ENCODE measurements at places on chromosomes 12 and 14.

DNA sequence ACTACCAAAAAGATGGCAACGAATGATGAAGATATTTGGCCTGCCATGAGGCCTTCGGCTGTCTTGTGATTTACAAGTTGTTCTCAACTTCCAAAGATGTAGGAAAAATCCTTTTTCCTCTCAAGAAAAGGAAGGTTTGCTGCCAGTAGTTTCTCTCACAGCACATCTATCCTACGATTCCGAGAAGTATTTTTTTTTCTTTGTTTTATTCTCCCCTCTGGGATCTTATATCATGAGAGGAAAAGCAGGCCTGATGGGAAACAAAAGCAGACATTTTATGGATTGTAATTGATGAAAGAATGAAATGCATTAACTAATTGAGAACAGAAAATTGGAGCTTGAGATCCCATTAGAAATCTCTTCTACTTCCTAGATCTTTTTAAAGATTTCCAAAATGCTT is 1197.9 kb upstream of the SEL1L start:
- no peak for DNase-seq

DNA sequence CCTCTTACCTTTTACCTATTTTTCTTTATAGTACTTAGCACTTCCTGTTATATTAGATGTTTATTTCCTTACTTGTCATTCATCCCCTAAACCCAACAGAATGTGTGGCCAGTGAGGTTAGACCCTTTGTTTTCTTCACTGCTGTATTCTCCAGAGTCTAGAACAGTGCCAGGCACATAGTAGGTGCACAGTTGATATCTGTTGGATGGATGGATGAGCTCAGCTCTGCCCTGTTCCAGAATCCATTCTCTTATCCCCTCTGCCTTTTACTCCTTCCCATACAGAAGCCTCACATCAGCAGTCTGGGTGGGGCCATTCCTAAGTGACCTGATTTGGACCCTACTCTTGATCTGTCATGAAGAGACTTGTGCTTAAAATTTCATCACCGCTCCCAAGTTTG is 94.5 kb upstream of the DACT1 start:
- DNase-seq, result no peak

- DNase-seq, result no peak
These were observed 2.0 kb upstream of the MYH7 start for GRCh38 chr14:23437133-23438100.

DNA sequence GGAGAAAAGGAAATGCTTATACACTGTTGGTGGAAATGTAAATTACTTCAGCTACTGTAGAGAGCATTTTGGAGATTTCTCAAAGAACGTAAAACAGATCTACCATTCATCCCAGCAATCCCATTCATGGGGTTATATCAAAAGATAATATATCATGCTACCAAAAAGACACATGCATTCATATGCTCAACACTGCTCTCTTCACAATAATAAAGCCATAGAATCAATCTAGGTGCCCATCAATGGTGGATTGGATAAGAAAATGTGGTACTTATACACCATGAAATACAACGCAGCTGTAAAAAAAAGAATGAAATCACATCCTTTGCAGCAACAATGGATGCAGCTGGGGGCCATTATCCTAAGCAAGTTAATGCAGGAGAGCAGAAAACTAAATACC is 1487.7 kb upstream of the SEL1L start:
- no peak for DNase-seq

DNA sequence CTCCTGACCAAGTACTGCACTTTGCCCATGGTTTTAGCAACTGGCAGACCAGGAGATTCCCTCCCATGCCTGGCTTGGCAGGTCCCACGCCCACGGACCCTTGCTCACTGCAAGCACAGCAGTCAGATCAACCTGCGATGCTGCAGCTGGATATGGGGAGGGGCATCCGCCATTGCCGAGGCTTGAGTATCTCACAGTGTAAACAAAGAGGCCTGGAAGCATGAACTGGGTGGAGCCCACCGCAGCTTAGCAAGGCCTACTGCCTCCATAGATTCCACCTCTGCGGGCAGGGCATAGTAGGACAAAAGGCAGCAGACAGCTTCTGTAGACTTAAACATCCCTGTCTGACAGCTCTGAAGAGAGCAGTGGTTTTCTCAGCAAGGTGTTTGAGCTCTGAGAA is 479.8 kb downstream of the FUT8 start:
- DNase-seq, result no peak

GRCh38 chr14:95664066-95664465 is 22.2 kb upstream of the TCL1B start:
- DNase-seq, result no peak

- no peak for DNase-seq
These were observed 81.6 kb upstream of the MED13L start for GRCh38 chr12:116358893-116359761.

DNA sequence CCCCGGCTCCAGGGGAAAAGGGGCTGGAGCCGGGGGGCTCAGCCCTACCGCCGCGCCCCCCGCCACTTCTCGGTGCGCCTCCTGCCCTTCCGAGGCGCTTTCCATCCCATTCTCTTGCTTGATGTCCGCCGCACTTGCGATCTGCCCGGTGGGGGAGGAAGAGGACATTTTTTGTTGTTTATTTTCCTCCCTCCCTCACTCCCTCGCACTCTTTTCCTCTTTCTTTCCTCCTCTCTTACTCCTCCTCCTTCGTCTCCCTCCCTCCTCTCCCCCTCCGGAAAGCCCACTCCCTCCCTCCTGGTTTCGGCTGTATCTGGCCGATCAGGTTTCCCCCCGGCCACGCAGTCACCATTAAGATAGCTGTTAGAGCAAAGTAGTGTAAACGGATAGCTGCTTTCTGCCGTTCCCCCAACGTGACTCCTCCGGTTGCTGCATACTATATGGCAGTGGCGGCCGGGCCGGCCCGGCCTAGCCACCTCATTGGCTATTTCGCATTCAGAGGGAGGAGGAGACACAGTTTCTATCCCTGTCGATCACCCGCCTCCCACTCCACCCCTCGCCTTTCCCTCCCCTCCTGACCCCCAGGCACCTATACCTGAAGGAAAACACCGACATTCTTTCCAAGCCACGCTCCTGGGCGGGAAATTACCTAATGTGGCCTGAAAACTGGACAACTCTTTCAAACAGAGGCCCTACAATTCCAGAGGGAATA is at the start of gene SIX4:
TSS of gene SIX4 (minus strand) at position 445 of the 712 bp plus-strand sequence. CDS start at position 168, 277 bp downstream.
- DNase-seq, result no peak

GRCh38 chr14:103848175-103849077 is 1.1 kb upstream of the PPP1R13B start:
- no peak for DNase-seq

DNA sequence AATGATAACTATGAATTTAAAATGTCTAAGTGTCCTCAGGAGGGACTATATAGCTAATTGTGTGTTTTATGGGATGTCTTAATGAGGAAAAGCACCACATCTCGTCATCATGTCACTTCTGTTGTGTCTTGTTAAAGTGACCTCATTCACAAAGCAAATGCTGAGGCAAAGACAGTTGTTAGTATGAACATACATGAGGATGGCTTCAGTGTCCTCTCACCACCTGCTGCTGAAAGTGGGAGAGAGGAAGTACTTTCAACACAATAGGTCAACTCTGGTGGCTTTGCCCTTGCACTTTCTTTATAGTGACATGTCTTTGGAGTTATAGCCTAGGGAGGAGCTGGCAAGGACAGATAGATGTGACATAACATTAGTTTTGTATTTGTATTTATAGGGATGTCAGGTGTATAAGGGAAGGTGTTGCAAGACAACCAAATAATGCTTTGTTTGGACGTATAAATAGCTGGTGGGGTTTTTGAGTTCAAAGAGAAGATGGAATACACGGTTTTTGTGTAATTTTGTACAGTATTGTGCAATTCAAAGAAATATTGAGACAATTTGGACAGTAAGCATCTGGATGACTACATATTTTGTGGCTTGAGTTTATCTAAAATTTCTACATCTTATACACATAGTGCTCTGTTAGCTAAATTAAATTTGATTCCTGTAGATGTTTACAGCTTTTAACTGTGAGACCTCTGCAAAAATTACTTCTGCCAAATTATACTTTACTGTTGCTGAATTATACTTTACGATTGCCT is 131.7 kb upstream of the ATP2B1 start:
- DNase-seq, result no peak

GRCh38 chr12:117467588-117467987 is 106.2 kb upstream of the NOS1 start:
- DNase-seq, result no peak

- DNase-seq, result no peak
These were observed 82.7 kb downstream of the SDR9C7 start for GRCh38 chr12:56851462-56851861.

- no peak for DNase-seq
These were observed 1704.1 kb upstream of the FLRT2 start for GRCh38 chr14:83825843-83826242.

- no peak for DNase-seq
These were observed 679 bp downstream of the BDKRB2 start for GRCh38 chr14:96205059-96205977.

- no peak for DNase-seq
These were observed 6.2 kb upstream of the GPX2 start for GRCh38 chr14:64948612-64949210.

DNA sequence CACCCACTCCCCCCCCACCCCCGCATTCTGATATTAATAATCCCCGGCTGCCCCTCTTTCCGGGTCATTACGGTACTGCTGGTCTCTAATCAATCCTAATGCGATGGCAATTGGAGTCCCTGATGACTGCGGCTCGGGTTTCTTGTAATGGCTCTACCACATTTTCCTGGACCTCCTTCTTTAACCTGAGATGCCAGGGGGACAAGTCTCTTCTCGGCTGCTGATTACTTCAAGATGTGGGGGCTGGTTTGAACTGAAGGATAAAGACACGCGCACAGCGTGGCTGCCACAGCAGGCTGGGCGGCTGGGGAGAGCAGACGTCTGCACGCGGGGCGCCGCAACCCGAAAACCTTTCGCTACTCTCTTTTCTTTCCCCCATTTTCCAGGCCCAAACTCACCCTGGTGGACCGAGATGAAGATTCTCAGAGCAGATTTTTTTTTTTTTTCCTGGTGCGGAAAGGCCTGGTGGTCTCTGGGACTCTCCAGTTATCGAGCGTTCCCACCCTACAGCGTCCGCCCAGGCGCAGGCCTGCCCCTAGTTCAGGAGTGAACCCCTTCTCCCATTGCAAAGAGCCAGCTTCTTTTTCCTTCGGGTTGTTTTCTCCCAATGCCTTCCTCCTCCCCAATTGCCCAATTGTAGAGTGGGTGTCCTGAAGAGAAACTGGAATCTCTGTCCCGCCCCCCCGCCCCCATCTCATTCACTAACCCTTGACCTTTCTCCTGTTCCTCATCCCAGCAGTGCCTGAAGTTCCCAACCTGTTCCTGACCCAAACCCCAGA is 6.0 kb upstream of the SIX1 start:
- no peak for DNase-seq

GRCh38 chr12:87676731-87677130 is 352.5 kb downstream of the C12orf50 start:
- no peak for DNase-seq

DNA sequence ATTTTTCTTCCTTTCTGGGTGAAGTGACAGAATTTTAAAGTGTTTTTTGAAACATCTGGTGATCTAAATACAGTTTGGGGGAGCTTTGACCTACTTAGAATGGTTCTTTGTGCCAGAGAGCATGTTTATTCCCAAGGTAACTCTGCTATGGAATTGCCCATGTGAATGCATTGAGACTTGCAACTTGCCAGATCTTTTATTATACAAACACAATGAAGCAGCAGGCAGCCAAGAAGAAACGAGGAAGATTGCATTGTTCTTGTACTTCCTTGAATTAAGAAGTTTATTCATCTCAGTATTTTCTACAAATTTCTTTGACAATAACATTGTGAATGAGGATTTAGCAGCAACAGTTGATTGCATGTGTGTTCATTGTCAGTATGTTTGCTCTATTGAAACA is 55.5 kb downstream of the FGD4 start:
- no peak for DNase-seq

- DNase-seq, result no peak
These were observed 634.2 kb downstream of the SLC16A7 start for GRCh38 chr12:60230056-60230455.

DNA sequence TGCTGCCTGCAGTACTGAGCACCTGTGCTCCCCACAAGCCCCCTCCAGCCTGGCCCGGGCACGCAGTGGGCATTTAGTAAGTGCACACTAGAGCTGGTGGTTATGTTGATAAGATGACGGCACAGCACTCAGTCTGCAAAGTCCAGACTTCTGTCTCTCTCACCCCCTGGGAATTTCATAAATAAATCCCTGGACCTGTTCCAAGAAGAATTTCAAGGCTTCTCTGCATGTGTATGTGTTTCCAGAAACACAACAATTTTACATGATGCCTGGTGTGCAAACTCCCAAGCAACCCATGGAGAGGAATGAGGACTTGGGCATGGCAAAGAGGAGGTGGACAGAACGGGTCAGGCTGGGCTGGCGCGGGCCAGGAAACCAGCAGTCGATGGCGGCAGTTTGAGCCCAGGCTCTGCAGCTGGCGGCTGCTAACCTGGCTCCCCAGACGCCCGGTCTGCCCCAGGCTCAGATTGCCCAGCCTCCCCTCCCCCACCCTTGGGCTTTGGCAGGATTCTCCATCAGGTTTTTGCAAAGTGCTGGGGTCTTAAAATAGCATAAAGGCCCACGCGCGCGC is 10.4 kb upstream of the ACVR1B start:
- no peak for DNase-seq

DNA sequence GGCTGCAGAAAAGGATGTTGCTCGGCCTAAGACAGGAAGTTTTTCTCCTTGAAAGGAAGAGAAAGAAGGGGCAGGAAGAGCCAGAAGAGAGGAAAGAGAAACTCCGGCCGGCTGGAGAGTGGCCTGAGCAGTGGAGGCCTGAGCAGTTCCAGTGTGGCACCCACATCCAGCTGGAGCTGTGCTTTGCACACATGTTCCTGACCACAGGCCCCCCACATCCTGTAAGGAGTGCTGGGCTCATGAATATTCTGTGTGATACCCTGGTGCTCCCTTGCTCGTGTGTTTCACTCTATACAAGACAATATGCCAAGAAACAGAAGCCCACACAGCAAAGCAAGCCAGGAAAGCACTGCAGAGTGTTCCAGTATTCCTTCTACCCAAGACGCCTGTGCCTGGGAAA is 27.1 kb downstream of the POLE start:
- no peak for DNase-seq

- no peak for DNase-seq
These were observed 19.8 kb upstream of the KCNA5 start for GRCh38 chr12:5023842-5024241.

DNA sequence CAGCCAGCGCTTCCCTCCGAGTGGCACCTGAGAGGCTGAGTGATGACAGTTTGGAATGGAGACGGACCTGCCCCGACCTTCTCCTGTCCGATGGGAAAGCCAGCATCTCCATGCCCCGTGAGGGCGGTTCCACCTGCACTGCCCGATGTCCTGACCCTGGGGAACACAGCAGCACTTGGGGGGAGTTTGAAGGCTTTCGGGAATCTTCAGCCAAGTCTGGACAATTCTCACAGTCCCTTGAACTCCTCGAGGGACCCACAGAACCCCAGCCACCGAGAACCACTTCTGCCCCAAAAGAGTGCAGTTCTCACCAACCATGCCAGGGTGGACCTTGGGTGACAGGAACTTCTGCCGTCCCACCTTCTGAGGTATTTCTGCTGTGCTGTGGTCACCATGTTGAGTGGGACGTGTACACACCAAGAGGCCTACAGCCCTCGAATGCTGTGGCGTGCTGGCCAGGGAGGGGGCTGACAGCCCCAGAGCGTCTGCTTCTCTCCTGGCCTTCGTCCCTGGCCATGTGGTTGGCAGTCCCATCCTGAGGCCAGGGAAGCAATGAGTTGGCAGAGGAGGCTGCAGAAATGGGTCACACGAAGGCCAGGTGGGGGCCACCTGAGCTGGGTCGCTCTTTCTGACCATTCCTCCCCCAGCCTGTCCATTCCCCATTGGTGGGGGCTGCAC is 1.0 kb downstream of the CLBA1 start:
- no peak for DNase-seq

GRCh38 chr14:65495196-65495595 is 82.7 kb downstream of the FUT8 start:
- DNase-seq, result no peak

GRCh38 chr14:62847168-62847567 is 198.1 kb downstream of the KCNH5 start:
- no peak for DNase-seq
